ENCODE measurements at places on chromosomes 3 and 15.

- no peak for DNase-seq
Measured at GRCh38 chr3:123480428-123480827, 31.5 kb upstream of the ADCY5 start.

GRCh38 chr15:32091505-32092380, 61.4 kb downstream of the CHRNA7 start:
- DNase-seq, result no peak

DNA sequence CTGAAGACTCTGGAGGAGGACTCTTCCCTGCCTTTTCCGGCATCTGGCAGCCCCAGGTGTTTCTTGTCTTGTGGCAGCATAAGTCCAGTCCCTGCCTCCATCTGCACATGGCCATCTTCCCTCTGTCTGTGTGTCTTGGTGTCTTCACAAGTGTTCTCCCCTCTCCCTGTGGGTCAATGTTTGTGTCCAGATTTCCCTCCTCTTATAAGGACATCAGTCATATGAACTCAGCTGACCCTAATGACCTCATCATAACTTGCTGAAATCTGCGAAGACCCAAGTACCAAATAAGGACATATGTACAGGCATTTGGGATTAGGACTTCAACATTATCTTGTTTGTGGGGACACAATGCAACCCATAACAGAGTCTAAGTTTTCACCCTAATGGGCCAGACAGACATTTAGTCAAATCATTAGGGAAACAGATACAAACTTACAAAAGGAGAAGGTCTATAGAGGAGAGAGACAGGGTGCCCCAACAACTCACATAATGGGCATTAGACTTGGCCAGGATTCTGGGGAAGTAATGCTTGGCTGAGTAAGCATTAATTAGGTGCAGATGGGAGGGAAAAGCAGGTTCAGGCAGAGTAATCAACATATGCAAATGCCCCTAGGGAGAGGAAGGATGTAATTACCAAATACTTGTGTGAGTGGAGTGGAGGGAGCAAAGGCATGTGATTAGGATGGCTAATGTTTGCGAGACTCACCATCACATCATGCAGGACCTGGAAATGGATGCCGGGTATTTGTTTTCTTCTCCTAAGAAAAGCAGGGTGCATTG, 372.8 kb upstream of the TBL1XR1 start:
- DNase-seq, result peak; percentile 29

- no peak for DNase-seq
Measured at GRCh38 chr3:107025961-107026360, 351.3 kb upstream of the CCDC54 start.

DNA sequence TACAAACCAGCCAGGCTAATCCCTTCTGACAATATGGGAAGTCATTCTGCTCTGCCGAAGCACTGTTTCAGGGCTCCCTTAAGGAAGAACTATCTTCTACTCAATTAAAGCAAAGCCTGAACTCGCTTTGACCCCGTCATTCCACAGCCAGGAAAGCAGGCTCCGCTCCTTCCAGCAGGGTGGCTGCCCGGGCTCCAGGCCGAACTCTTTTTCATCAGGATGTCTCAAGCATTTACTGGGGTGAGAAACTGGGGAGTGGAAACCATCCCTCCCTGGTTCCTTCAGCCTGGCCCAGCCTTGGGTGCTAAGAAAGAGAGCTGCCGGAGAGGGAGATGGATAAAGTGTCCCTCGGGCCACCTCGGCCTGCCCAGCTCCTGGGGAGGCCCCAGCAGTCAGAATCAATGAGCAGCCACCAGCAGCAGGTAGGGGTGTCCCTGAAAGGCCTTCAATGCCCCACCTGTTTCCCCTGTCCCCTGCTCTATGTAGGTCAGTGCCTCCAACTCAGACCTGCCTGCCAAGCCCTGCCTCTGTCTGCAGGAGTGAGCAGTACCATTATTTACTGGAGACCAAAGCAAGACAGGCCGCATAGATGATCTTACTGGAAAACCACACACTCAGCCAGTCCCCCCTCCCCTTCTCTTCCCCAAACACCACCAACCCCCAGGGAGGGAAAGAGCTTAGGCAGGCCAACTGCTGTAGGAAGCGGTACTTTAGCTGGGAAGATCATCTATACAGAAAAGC, 225.6 kb upstream of the TLE3 start:
- DNase-seq, result no peak

DNA sequence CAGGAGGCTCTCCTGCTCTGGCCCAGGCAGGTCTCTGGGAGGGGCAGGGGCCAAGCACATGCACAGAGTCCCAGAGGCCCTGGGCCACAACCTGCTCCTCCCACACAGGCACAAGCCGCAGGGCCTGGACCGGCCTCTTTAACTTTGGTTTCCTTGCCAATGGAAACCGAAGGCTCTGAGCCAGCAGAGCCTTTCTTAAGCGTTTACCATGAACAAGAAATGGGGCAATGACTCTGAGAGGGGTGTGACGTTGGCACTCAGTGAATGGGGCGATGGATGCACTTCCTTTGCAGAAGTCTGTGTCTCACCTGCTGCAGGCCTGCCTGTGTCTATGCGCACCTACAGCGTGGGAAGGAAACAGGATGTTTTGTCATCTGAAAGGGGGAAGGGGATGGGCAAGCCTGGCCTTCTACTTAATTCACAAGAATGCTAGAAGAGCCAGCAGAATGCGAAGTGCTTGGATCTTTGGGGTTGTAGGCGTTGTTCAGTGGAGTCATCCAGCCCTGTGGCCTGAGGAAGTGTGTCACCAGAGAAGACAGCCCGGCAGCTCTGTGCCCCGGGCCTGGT, 41.8 kb downstream of the IFT122 start:
- no peak for DNase-seq

GRCh38 chr3:87287011-87287410, 10.6 kb upstream of the POU1F1 start:
- DNase-seq, result no peak

GRCh38 chr3:122533931-122534334, 19.2 kb upstream of the KPNA1 start:
- no peak for DNase-seq

DNA sequence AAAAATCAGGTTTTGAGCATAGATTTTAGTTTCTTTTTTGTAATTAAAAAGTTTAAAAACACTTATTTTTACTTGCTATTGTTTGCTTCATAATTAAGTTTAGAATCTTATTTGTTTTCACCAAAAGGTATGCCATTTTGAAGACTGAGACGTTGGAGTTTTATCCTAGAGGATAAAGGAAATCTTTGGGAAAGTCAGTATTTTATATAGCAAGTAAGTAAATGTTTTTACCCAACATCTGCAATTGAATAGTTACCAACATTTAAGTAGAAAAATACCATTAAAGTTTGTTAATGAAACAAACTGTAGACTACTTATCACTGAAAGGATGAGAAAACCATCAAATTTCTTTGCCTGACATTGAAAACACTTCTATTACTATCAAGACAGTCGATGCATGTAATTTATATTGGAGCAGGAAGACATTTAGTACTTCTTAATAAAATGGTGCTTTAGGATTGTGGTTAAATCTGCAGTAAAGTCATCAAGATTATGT, 14.0 kb upstream of the CHD2 start:
- no peak for DNase-seq

GRCh38 chr3:183331498-183331897, 78.4 kb downstream of the B3GNT5 start:
- no peak for DNase-seq

DNA sequence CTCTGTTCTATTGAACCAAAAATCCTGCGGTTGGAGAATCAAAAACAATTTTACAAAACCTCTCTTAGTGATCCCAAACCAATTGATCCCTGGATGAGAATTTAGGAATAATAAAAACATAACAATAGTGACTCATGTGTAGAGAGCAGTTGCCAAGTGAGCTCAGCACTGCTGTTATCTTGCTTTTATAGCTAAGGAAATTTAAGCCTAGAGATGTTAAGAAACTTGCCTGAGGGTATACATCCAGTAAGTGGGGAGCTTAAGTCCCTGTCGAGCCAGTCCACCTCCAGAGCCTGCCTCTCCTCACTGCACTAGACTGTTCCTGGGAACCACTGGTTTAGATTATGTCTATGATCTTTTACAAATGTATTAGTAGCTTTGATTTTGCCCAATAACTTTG, 358.4 kb upstream of the LMCD1 start:
- DNase-seq, result no peak

GRCh38 chr3:123319760-123320159, 118.0 kb downstream of the SEC22A start:
- no peak for DNase-seq

GRCh38 chr3:49826016-49826415, 12.3 kb upstream of the UBA7 start:
- no peak for DNase-seq

DNA sequence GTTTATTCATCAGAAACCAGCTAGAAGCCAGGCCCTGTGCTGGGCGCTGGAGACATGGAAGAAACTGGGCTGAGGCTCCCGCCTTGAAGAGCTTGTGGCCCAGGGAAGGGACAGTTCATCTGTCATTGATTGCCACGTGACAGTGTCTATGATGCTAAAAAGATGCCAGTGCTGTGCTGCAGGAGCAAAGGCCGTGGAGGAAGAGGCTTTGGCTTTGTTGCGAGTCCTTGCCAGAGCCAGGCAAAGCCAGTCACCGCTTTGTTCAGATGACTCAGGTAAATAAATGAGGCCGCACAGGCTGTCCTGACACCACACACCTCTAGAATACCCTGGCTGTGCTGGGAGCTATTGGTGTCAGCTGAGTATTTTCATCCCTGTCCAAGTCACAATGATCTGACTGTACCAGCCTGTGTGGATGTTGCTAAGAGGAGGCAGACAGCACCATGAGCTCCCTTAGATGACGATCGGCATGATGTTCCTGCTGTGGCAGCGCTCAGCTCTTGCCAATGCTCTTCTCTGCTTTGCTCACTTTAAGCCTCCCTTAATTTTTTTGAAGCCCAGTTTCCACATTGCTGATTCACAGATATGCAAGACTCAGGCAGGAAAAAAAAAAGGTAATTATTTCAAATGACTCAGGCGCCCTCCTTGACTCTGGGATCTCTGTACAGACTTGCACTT, 77.5 kb downstream of the CCNL1 start:
- DNase-seq, result no peak

- DNase-seq, result peak; percentile 33
Measured at GRCh38 chr3:156509189-156510174, 45.4 kb downstream of the SSR3 start.

DNA sequence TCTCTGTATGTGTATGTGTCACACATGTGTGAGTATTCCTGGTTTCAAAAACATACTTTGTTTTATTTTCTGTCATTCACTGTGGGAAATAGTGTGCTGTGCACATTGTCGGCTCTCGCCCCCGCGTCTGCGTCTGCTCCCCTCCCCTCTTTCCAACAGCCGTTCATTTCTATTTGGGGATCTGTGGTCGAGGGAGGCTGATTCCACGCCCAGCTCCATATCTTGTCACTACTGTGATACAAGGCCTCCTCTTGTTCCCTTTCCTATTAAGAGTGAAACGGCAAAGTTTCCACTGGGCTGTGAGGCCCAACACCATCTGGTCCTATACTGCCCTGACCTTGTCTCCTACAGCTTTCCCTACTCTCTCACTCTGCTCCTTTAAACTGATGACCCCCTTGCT, 172.5 kb upstream of the LRIG1 start:
- no peak for DNase-seq

DNA sequence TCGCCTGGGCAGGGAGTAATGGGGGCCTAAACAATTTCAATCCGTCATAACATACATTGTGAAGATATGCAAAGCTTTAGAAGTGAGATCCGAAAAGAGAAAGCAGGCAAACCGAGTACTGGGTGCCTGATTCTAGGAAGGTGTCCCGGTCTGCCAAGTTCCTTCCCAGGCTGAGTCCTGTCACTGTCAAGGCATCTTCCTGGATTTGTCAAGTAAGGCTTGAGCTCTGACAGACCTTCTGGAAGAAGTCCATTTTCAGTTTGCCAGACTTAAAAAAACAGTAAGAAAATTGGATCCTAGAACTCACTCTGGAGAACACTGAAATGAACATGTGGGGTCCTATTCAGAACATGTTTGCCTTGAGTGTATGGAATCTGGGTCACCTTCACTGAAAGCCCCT, 253.9 kb downstream of the RORA start:
- no peak for DNase-seq

GRCh38 chr15:101380146-101380545, 85.1 kb upstream of the SNRPA1 start:
- no peak for DNase-seq

- DNase-seq, result peak; percentile 77
Measured at GRCh38 chr15:38819387-38819950, 254.9 kb upstream of the RASGRP1 start.

- DNase-seq, result no peak
Measured at GRCh38 chr3:118974356-118975097, 60.1 kb downstream of the IGSF11 start.

GRCh38 chr15:60905587-60905986, 323.5 kb downstream of the RORA start:
- DNase-seq, result no peak

DNA sequence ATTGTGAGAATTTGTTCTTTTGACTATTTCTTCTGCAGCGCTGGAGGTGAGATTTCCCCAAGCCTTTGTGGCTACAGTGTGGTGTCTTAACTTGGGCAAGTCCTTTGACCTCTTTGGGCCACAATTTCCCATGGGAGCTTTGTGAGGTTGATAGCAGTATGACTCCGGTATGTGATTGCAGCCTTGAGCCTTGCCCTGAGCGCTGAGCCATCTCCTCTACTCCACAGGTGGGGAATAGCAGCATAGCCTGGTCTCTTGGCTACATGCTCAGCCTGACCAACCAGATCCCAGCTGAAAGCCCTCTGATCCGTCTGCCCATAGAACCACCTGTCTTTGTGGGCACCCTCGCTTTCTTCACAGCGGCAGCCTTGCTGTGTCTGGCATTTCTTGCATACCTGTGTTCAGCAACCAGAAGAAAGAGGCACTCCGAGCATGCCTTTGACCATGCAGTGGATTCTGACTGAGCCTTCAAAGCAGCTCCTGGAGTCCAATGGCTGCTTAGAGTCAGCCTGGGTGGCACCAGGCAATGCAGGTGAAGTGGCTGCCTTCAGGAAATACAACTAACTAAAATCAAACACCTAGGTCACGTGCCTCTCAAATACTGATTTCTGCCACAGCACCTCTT, 30.0 kb upstream of the RPL14 start:
- DNase-seq, result no peak

- no peak for DNase-seq
Measured at GRCh38 chr3:171811295-171811912, 1.1 kb upstream of the PLD1 start.

- DNase-seq, result no peak
Measured at GRCh38 chr3:15808679-15809310, 11.0 kb upstream of the ANKRD28 start.

- DNase-seq, result no peak
Measured at GRCh38 chr15:62734706-62735105, 307.8 kb upstream of the TPM1 start.

- no peak for DNase-seq
Measured at GRCh38 chr15:95946926-95947325, 383.6 kb upstream of the NR2F2 start.

GRCh38 chr15:85707519-85708338, 87.0 kb downstream of the KLHL25 start:
- DNase-seq, result no peak

GRCh38 chr15:40498418-40498817, 27.6 kb downstream of the CHST14 start:
- no peak for DNase-seq

Measured in NCI-H2081 treated with DMSO at 0.1 percent for 48 hours (cell line).